ENCODE measurements at places on chromosomes 2 and 18. TPM values are rescaled to one million over a fixed set of nuclear protein-coding genes. Genes with fewer than 3 reads are reported as not detected.
A peak's percentile ranks its signal among the peaks of the same experiment; 100 is the strongest.

DNA sequence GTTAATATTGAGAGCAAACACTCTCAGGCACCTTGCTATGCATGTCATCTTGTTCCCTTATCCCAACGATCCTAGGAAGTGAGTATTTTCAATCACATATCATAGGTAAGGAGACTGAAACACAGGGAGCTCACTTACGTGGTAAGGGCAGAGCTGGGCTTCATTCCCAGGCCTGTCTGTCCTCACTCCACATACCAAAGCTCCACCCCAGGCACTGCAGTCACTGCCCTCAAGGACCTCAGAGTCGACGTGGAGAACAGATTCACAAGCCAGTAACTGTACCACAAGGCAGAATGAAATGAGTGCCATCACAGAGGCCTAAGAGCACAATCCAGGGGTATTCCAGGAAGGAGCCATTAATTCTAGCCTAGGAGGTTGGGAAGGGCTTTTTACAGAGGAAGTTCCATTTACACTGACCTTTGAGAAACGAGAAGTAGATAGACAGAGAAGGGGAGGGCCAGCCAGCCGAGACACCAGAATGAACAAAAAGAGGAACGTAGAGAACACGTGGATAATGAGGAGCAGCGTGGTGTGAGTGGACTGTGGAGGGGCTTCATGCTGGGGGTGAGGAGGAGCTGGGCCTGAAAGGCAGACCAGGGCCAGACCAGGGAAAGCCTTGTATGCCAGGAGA is 48.6 kb downstream of the KIAA2012 start:
- H3K36me3 ChIP-seq: no peaks in the 10 kb centered on the region
- no peaks in the 10 kb centered on the region for H3K4me1 ChIP-seq
- no peak overlapping the region for H3K4me3 ChIP-seq
- H3K27me3 ChIP-seq: no peaks in the 10 kb centered on the region

- no peaks in the 10 kb centered on the region for H3K36me3 ChIP-seq
- H3K27me3 ChIP-seq: no peaks in the 10 kb centered on the region
- no peak for DNase-seq
- H3K27ac ChIP-seq: no peak overlapping the region
These were observed 81.9 kb downstream of the CD226 start for GRCh38 chr18:69865776-69866175.

RBBP8 gene
- total RNA-seq: 31.9 TPM

CGREF1 gene
- total RNA-seq: 18.7 TPM

LMAN2L gene
- total RNA-seq: 31.4 TPM

DNA sequence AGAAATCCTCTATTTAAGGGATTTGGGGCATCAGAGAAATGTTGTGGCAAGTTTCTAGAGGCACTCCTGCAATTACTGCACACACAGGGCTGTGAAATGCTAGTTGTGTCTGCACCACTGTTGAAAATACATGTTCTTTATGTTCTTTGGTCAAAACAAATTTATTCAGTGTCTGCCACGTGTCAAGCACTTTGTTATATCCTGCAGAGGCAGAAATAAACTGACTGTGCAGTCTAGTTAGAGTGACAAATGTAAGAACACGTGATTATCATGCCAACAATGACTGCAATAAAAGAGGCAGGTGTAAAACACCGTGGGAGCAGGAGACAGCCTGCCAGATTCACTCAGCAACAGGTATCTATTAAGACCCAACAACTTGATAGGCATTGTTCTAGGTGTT is 423.3 kb downstream of the LRP1B start:
- H3K27me3 ChIP-seq: no peaks in the 10 kb centered on the region
- H3K4me3 ChIP-seq: no peak overlapping the region
- DNase-seq: no peak
- no peaks in the 10 kb centered on the region for H3K4me1 ChIP-seq
- no peaks in the 10 kb centered on the region for H3K36me3 ChIP-seq

SERPINB7 gene
- total RNA-seq: 71.9 TPM

GRCh38 chr2:125747165-125747425 is 908.9 kb upstream of the GYPC start:
- DNase-seq: no peak
- H3K4me1 ChIP-seq: no peaks in the 10 kb centered on the region
- H3K36me3 ChIP-seq: no peaks in the 10 kb centered on the region
- H3K4me3 ChIP-seq: no peak overlapping the region
- H3K27ac ChIP-seq: no peak overlapping the region

DNA sequence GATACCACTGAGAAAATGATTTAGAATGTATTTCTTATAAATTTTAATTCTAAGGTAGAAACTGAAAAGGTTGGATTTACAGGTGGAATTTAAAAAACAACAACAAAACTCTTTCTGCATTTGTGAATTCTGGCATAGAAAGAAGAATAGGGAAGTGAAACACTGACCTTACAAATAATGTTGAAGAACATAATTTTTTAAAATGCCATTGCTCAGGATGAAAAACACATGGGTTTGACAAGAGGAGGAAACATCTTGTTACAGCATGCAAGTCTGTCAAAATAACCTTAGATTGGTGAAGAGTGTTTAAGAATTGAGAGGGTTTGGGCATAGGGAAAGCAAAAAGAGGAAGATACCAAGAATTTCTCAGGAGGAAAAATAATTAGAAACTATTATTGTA is 184.3 kb downstream of the UBE2E3 start:
- no peak overlapping the region for H3K4me3 ChIP-seq
- H3K27ac ChIP-seq: no peak overlapping the region
- peaks cover 4% of the 10 kb centered on the region for H3K4me1 ChIP-seq
- H3K36me3 ChIP-seq: no peaks in the 10 kb centered on the region
- DNase-seq: no peak

GRCh38 chr2:176833671-176834070 is 378.9 kb upstream of the HNRNPA3 start:
- no peaks in the 10 kb centered on the region for H3K4me1 ChIP-seq
- no peak overlapping the region for H3K27ac ChIP-seq
- H3K4me3 ChIP-seq: no peak overlapping the region
- H3K27me3 ChIP-seq: peaks cover 48% of the 10 kb centered on the region

ERFE gene
- 7.4 TPM for total RNA-seq

- no peak overlapping the region for H3K4me3 ChIP-seq
- H3K27ac ChIP-seq: peak overlapping the region; percentile 60
- H3K27me3 ChIP-seq: peaks cover 37% of the 10 kb centered on the region
- H3K4me1 ChIP-seq: peaks cover 14% of the 10 kb centered on the region
- H3K36me3 ChIP-seq: no peaks in the 10 kb centered on the region
These were observed 45.2 kb upstream of the MEIS1 start for GRCh38 chr2:66389651-66390131.
